MCF 10A (cell line): ENCODE measurements at places on chromosomes 2 and 18. TPM values are rescaled to one million over a fixed set of nuclear protein-coding genes. Genes with fewer than 3 reads are reported as not detected.
A peak's percentile ranks its signal among the peaks of the same experiment; 100 is the strongest.

Gene PTH2R
- not detected in 2 replicates for total RNA-seq

Gene ANKRD62
- total RNA-seq, result not detected in 2 replicates

DNA sequence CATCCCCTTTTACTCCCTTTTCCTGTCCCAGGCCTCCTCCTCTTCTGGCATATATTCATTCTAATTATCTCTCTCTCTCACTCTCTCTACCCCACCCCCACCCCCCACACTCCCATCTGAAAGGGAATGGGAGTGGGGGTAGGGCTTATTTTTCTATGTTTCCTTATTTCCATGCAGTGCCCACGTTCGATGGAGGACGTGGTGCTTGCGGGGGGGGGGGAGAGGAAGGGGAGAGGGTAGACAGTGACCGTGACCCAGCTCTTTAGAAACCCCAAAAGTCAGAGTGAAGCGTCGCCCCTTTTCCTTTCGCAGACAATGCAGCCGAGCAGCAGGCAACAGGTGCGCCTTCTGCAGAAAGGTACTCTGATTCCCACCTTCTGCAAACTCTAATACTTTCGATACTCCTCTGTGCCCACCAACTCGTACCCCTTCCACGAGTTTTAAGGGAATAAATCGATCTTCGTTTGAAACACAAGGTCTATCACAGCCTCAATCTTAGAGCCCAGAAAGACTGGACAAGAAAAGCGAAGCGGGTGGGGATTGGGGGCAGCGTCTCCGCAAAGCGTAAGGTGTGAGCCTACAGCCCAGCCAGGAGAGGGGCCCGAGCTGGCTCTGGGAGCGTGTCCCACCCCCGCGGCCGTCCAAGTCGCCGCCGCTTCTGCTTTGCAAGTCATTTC, 891 bp upstream of the NR4A2 start:
- H3K27me3 ChIP-seq, result no peaks in the 10 kb centered on the region
- H3K27ac ChIP-seq, result peak overlapping the region; percentile 99
- H3K4me3 ChIP-seq, result peak overlapping the region; percentile 87
- H3K36me3 ChIP-seq, result peaks cover 14% of the 10 kb centered on the region

- no peaks in the 10 kb centered on the region for H3K27me3 ChIP-seq
- peaks cover 31% of the 10 kb centered on the region for H3K4me1 ChIP-seq
- no peak overlapping the region for H3K4me3 ChIP-seq
- H3K36me3 ChIP-seq, result peaks cover 14% of the 10 kb centered on the region
These were observed 7.0 kb downstream of the ZEB2 start for GRCh38 chr2:144512891-144513351.

GRCh38 chr2:12895017-12895416, 178.3 kb downstream of the TRIB2 start:
- no peak overlapping the region for H3K27ac ChIP-seq
- no peak for DNase-seq
- H3K36me3 ChIP-seq, result no peaks in the 10 kb centered on the region
- H3K27me3 ChIP-seq, result no peaks in the 10 kb centered on the region
- no peaks in the 10 kb centered on the region for H3K4me1 ChIP-seq
- H3K4me3 ChIP-seq, result no peak overlapping the region

DNA sequence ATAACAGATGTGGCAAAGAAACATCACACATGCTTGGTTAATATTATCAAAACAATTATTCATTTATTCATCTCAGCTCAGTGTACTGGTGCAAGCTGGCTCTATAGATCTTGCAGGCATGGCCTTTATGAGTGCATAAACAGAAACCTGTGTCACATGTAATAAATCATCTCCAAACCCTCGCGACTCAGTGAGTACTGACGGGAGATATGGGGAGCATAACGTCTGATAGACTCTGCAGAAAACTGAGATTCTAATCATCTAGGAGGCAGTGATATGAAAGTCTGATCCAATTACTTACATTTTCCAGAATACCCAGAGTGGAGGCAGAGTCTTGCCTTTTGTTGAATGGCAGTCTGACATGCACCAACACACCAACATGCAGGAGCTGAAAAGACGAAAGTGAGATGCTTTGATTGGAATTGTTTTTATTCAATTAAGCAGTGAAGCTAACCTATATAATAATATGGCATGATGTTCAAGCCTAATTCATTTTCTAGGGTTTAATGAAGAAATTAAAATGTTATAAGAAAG, 416.8 kb downstream of the RNF144A start:
- no peak for DNase-seq
- H3K4me1 ChIP-seq, result no peaks in the 10 kb centered on the region
- no peaks in the 10 kb centered on the region for H3K36me3 ChIP-seq

DNA sequence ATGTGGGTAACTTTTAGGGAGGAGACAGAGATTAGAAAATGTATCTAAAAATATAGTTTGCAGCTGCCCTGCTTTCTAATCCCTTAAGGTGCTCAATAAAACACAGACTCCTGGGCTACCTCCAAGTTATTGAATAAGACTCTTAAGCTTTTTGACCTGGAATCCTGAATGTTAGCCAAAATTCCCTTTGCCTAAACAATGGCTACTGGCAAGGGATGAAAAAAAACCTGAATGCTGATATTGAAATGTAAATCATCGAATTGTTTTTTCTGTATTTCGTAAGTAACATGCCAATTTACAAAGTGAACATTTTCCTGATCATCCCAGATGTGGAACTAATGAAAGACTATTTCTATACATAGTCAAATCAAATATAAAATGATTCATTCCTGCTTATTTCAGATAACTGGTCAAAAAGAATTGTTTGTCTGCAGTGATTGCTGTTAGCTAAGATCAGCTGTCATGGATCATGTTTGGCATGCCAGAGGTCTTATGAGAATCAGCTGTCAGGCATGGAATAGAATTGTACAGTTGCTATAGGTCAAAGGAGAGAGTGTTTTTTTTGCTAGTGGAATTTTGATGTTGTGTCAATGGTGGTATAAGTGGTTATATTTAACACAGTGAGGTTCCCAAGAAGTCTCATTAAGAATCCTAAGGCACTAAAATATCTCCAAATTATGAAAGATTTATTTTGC, 363.6 kb upstream of the CWC22 start:
- no peaks in the 10 kb centered on the region for H3K27me3 ChIP-seq
- H3K4me1 ChIP-seq, result no peaks in the 10 kb centered on the region
- H3K27ac ChIP-seq, result no peak overlapping the region
- peak; percentile 3 for DNase-seq

DNA sequence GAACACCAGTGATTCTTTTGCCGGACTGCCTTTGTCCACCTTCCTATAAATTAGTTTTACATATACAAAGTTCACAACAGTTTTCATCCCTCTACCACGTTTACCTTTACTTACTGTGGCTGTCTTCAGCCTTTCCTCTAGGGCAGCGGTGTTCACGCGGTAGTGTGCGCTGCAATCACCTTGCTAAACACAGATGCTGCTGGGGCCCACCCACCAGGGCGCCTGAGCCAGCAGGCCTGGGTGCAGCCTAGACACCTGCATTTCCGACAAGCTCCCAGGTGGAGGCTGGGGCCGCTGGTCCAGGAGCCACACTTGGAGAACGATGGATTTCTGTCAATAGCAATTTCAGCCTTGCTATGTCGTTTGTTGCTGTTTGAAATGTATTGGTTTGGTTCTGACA, 83.1 kb downstream of the NDUFA10 start:
- H3K4me1 ChIP-seq, result peaks cover 6% of the 10 kb centered on the region
- no peak for DNase-seq
- H3K36me3 ChIP-seq, result no peaks in the 10 kb centered on the region
- no peak overlapping the region for H3K27ac ChIP-seq
- no peaks in the 10 kb centered on the region for H3K27me3 ChIP-seq
- no peak overlapping the region for H3K4me3 ChIP-seq

DNA sequence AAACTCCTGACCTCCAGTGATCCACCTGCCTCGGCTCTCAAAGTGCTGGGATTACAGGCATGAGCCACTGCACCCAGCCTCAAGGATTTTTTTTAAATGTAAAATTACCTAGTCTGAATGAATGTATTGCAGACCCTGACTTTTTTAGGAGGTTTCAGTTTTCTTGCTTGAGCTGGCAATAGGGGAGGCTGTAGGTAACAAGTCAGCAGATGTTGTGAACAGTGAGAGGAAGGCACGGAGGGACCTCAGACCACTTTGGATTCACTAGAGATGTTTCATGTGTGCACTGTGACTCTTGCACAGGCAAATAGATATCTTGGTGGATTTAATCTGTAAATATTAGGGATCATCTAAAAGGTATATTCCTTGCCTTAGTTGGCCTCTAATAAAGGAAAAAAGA, 6.4 kb downstream of the NDUFV2 start:
- no peak for DNase-seq
- H3K27ac ChIP-seq, result peak overlapping the region; percentile 46
- no peaks in the 10 kb centered on the region for H3K27me3 ChIP-seq
- H3K36me3 ChIP-seq, result peaks cover 20% of the 10 kb centered on the region

Gene SP5
- total RNA-seq, result not detected in 2 replicates

Gene EPB41L3
- total RNA-seq, result not detected in 2 replicates

Gene SPEG
- 23.3 and 25.7 TPM in 2 replicates for total RNA-seq

DNA sequence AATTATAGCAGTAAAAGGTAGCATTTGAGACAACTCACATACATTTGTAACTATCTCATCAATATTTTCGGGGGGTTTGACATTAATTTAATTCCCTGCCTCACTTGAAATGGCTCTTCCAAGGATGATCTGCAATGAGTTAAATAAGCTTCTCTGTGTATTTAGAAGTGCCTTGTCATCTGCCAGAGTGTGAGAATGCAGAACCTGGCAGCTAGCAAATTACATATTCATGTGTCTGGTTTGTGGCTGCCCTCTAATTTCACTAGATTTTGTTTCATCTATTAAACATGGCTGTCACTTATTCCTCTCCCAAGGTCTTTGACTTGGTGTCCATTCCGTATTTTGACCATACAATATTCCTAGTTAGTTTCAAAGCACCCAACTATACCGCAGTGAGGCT, 158.3 kb upstream of the CAVIN2 start:
- no peak overlapping the region for H3K27ac ChIP-seq
- no peaks in the 10 kb centered on the region for H3K4me1 ChIP-seq
- H3K27me3 ChIP-seq, result no peaks in the 10 kb centered on the region
- no peak for DNase-seq
- H3K4me3 ChIP-seq, result no peak overlapping the region

- peak overlapping the region; percentile 93 for H3K27ac ChIP-seq
- no peaks in the 10 kb centered on the region for H3K36me3 ChIP-seq
- DNase-seq, result peak; percentile 99
- no peak overlapping the region for H3K4me3 ChIP-seq
- no peaks in the 10 kb centered on the region for H3K27me3 ChIP-seq
These were observed 11.5 kb downstream of the IGFBP5 start for GRCh38 chr2:216683846-216684245.

DNA sequence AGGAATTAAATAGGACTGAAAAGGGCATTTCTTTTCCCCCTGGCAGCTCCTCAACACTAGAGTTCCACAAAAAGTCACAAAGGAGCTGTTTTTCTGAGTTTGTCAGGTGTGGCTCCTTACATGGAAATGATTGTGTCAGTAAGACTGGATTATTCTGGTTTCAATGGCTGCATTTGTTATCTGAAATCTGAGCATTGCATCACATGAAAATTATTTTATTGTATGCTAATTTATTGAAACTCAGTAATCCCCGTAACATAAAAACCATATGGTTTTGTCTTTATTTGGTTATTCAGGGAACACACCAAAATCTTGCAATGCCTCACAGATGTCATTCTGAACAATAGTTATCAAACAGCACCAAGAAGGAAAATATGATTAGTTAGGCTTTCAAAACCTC, 439.7 kb upstream of the TNP1 start:
- DNase-seq, result no peak
- H3K36me3 ChIP-seq, result no peaks in the 10 kb centered on the region
- no peak overlapping the region for H3K27ac ChIP-seq
- H3K4me3 ChIP-seq, result no peak overlapping the region
- no peaks in the 10 kb centered on the region for H3K27me3 ChIP-seq

- no peaks in the 10 kb centered on the region for H3K27me3 ChIP-seq
- DNase-seq, result peak; percentile 16
- no peaks in the 10 kb centered on the region for H3K4me1 ChIP-seq
- no peak overlapping the region for H3K4me3 ChIP-seq
These were observed 30.5 kb downstream of the GALNT14 start for GRCh38 chr2:31107591-31108300.

- peaks cover 6% of the 10 kb centered on the region for H3K4me1 ChIP-seq
- H3K36me3 ChIP-seq, result no peaks in the 10 kb centered on the region
- no peak overlapping the region for H3K27ac ChIP-seq
- no peak for DNase-seq
- no peak overlapping the region for H3K4me3 ChIP-seq
These were observed 58.2 kb upstream of the MEX3C start for GRCh38 chr18:51255693-51256092.

Gene SATB2
- 16.5 and 22.2 TPM in 2 replicates for total RNA-seq

Gene SRD5A2
- not detected in 2 replicates for total RNA-seq

Gene C2orf72
- not detected in 2 replicates for total RNA-seq

DNA sequence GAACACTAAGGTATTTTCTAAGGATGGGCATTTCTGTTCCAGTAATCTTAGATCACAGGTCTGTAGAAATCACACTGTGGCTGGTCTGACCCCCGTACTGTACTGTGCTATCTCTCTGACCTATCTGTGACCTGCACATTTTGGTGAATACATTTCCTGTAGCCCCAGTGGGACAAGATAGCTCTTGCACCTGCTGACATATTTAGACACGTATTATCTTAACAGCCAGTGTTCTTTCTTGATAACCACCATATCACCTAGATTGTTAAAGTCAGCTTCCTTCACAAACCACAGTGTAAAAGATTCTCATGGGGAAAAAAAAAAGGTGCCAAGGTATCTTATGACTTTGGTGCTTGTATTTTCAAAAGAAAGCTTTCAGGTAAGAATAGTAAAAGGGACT, 39.8 kb upstream of the TMEM247 start:
- H3K4me1 ChIP-seq, result peaks cover 12% of the 10 kb centered on the region
- H3K27me3 ChIP-seq, result no peaks in the 10 kb centered on the region
- H3K4me3 ChIP-seq, result no peak overlapping the region
- H3K36me3 ChIP-seq, result no peaks in the 10 kb centered on the region

DNA sequence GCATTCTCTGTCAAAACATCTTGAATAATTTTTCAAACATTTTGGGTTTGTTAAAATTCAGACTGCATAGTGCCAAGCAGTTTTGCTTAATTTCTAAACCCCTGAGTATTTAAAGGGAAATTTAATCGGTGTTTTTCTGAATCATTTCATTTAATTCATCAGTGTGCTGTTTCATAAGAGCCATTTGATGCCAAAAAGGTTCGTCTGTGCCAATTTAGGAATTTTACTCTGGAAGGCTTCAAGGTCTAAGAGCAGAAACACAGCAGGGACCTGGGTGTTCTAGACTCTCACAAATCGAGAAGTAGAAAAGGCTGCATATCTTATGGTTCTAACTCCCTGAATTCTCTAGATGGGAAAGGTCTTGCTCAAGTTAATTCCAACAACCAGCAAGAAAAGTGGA, 311.9 kb upstream of the NT5C1B start:
- no peaks in the 10 kb centered on the region for H3K27me3 ChIP-seq
- no peak for DNase-seq
- no peak overlapping the region for H3K27ac ChIP-seq
- H3K4me3 ChIP-seq, result no peak overlapping the region

DNA sequence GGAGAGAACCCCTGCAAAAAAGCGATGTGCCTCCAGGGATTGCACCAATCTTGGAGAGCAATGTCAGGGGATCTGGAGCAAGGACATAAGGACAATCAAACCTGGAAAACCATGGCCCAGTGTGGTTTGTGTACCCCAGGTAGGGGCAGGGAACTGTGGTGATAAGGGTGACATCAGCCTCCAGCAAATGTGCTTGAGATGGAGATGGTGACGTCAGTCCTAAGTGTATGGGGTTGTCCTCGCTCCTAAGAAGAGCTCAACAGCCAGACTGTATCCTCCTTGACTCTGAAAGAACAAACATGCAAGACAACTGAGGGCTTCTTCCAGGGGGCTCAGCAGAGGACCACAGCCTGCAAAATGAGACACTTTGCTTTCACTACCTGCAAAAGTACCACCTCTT, 71.4 kb downstream of the FTCDNL1 start:
- DNase-seq, result no peak
- H3K4me3 ChIP-seq, result no peak overlapping the region
- H3K36me3 ChIP-seq, result no peaks in the 10 kb centered on the region
- H3K27ac ChIP-seq, result no peak overlapping the region
- H3K27me3 ChIP-seq, result peaks cover 17% of the 10 kb centered on the region
- no peaks in the 10 kb centered on the region for H3K4me1 ChIP-seq
